Urinary bladder (tissue), 4 donors: ENCODE measurements at places on chromosomes 16 and 17. TPM values are rescaled to one million over a fixed set of nuclear protein-coding genes. Genes with fewer than 3 reads are reported as not detected.

SDK2 gene
- 5.0 TPM for total RNA-seq

MPV17L gene
- 5.8 TPM for total RNA-seq

GRCh38 chr16:84475643-84476240, 28.7 kb downstream of the MEAK7 start:
- DNase-seq, result no peak

STARD3 gene
- total RNA-seq, result 18.2 TPM

DNA sequence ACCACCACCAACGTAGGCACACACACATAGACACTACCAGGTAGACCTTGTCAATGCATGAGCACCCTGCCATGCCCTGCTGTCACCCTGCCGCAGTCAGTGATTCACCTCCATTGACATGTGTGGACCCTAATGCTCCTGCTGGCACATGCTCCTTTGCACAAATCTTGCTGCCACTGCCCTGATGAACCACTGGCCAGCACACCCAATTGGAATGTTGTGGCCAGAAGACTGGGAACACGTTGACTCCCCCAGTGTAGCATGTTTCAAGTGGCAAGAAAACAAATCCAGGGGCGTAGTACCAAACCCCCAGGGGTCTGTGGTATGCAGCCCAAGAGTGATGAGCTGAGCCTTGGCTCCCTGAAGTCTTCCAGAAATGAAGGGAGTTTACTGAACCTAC, 486.4 kb upstream of the KIF2B start:
- DNase-seq, result no peak

PPM1E gene
- 1.3 TPM for total RNA-seq

GRCh38 chr17:83052241-83052564, 27.2 kb upstream of the METRNL start:
- no peak for DNase-seq

NPIPB9 gene
- total RNA-seq, result 9.3 TPM

DNA sequence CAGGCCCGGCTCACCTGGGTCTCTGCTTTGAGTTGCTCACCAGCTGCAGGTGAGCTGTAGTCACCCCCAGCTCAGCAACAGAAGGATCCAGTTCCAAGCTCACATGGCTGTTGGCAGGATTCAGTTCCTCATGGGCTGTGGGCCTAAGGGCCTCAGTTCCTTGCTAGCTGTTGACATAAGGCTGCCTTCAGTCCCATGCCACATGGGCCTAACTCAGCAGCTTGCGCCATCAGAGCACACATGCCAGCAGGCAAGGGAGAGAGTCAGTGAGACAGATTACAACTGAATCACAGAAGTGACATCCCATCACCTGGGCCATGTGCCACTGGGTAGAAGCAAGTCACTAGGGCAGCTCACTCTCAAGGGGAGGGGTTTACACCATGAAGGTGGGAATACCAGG, 24.7 kb downstream of the PSMD7 start:
- no peak for DNase-seq

DNA sequence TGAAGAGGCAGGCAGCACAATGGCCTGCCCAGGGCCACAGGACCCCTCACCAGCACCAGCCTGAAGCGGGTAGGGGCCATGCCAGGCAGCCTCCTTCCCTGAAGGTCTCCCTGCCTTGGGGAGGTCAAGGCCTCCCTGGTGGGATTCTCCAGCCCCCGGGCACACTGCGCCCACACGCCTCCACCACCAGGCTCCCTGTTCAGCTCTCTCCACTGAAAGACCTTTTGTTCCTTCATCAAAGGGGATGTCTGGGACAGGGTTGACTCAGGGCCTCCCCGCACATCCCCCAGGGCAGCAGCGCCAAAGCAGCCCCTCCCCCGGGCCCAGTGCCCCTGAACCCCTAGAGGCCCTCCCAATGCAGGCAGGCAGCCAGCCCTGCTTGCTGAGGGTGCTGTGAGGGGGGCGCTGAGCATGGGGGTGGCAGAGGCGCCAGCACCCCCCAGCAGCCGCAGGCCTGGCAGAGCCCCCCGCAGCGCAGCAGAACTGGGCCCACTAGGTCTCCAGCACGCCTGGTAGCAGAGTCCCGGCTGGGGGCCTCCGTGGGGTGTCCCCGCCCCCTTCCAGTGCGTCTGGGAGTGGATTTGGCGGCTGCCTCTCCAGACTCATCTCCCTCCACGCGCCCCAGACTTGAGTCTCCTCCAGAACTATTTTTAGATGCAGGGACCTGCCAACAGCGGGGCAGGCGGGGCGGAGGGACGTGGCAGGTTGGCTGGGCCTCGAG, 13.1 kb downstream of the BCAR1 start:
- peak; percentile 70 for DNase-seq

- no peak for DNase-seq
Measured at GRCh38 chr17:44967026-44967906, 837 bp downstream of the C1QL1 start.

UMOD gene
- not detected for total RNA-seq

DNA sequence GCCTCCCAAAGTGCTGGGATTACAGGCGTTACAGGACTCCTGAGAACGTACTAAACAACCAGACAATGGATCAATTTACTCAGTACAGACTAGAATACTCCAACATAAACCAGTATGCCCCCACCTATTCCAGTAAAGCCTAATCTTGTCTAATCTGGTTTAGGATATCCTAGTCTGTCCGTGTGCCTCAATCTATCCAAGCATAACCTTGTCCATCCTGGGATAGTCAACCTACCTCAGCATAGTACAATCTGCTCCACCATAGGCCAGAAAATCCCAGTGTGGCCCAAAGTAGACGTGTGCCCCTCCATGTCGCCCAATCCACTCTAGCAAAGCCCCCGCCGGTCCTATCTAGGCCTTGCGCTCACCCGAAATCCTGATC, 625 bp downstream of the DVL2 start:
- DNase-seq, result no peak

DNA sequence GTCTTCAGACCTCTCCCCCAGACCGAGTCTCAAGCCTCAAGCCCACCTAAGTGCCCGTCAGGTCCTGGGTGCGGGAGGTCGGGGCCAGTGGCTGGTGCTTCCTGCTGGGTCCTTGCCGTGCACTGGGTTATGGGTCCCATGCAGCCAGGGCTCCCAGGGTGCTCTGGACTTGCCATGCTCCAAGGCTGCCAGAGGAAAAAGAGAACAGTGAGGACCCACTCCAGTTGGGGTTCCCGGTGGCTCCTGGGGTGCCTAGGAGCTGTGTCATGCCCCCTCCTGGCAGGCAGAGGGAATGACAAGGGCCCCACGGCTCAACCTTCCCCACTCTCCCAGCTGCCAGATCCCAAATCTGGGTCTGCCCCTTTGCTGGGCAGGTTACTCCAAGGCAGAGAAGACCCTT, 3.8 kb downstream of the SNX20 start:
- DNase-seq, result no peak

TBC1D3K gene
- not detected for total RNA-seq

DNA sequence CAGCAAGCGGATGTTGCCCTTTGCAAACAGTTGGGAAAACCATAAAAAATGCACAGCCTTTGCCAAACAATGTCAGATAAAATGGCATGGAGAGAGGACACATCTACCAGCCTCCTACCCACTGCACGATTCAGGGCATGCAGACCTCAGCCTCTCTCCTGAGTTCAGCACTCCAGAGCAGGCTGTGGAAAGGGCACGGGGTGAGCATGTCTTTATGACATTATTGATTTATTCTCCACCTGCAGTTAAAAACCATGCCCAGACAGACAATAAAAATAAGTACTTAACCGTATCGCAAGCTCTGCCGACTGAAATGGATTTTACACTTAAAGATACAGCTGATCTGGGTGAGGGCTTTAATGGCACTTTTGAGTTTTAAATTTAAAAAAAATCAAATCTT, 127.1 kb downstream of the MAF start:
- DNase-seq, result no peak

DNA sequence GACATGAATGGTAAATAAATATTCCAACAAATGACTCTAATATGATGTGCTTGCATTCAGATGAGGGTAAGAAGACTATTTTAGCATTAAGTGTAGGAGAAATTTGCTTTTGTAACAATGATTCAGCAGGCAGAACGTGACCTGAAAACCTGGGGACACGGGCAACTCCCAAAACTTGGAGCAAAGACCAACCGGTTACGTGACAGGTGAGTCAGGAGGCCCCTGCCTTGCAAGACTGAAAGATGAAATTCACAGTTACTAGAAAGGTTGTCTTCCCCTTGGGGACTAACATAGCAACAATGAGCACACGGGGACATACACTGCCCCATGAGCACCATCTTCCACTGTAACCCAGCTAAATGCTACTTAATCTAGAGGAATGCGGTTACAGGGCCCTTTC, 33.5 kb upstream of the ERN1 start:
- DNase-seq, result no peak

- DNase-seq, result no peak
Measured at GRCh38 chr17:50710025-50710424, 2.3 kb upstream of the ANKRD40 start.

GRCh38 chr16:84611041-84611440, 6.8 kb downstream of the COTL1 start:
- DNase-seq, result no peak

ENPP7 gene
- not detected for total RNA-seq

DNA sequence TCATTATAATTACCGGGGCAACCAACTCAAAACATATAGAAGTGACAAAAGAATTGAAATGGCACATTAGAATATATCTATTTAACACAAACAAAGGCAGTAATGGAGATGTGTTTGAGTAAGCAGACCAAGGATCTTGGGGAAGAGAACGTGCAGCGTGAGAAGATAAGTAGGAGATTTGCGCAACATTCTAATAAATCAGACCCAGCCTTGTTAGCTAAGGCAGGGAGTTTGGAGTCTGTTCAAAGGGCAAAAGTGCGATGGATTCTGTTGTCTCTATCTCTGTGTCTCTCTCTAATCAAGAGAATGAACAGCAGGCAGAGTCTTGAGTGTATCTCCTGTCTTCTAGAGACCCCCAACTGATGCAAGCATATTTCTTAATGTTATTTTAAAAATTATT, 55.0 kb upstream of the FA2H start:
- no peak for DNase-seq

RNU2-1 gene
- not detected for total RNA-seq

CFAP97D1 gene
- total RNA-seq, result not detected

DNA sequence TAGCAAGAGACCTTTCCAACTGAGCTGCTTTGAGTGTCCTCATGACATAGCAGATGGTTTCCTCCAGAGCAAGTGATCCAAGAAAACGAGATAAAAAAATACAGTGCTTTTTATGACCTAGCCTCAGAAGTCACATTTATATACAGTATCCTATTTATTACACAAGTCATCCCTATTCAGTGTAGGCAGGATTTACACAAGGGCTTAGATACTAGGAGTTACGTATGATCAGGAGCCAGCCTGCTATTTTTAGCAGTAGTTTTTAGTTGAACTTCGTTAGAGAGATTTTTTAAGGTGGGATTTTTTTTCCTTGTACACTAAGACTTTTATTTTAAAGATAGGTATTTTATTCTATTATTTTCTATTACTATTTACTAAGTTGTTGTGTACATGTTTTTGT, 58.4 kb downstream of the PHKB start:
- DNase-seq, result no peak

GRCh38 chr16:69123910-69124309, 8.5 kb downstream of the CHTF8 start:
- peak; percentile 29 for DNase-seq

GRCh38 chr17:8421571-8421970, 14.1 kb upstream of the NDEL1 start:
- DNase-seq, result no peak

- no peak for DNase-seq
Measured at GRCh38 chr16:85612191-85612800, 826 bp upstream of the GSE1 start.

GRCh38 chr16:7408700-7409365, 76.2 kb downstream of the RBFOX1 start:
- no peak for DNase-seq

C17orf50 gene
- not detected for total RNA-seq

DNA sequence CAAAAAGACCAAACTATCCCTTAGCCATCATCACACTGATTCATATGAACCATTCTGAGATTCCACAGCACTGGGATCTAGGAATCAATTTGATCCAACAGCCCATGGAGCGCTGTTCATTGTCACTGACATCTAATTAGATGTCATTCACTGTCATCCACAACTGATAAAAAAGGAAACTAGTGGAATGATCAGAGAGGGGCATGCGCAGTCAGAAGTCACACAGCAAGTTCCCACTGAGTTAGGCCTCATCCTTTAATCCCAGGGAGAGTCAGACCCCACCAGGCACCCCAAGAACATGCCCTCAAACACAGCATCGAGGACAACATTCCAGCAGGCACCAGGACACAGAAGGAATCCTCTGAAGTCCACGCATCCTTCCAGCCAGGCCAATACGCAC, 88.5 kb downstream of the ZNF423 start:
- no peak for DNase-seq

HSD11B2 gene
- total RNA-seq, result 6.9 TPM

- no peak for DNase-seq
Measured at GRCh38 chr17:39236450-39236927, 10.7 kb upstream of the STAC2 start.

DNA sequence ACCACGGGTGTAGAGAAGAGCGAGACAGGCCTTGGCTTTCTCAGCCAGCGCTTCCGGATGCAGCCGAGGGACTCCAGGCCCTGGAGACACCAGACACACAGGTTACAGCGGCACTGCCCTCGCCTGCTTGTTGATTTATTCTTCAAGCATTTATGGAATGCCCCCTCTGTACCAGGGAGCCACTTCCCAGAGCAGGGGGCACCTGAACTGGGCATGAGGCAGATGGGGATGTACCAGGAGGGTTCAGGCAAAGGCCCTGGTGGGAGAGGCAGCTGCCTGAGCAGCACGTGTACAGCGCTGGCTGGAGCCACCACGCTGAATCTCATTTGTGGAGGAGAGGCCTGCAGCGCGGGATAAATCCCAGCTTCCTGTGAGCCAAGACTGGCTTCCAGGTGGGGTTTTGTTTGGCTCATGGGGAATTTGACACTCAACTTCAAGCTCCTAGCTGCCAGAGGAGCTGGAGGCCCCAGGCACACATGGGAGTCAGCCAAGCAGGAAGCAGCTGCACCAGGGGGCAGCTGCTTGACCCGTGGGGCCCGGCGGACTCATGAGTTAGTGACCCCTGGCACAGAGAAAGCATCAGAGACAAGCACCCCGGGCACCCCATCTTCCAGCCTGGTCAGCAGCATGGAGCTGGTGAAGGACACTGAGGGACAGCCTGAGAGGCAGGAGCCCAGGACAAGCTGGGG, 59.7 kb downstream of the IL21R start:
- no peak for DNase-seq

HOXB2 gene
- total RNA-seq, result 3.1 TPM

CRHR1 gene
- 0.26 TPM for total RNA-seq

GRCh38 chr17:49583226-49583625, 7.6 kb downstream of the NXPH3 start:
- no peak for DNase-seq

KRT222 gene
- 1.1 TPM for total RNA-seq

DNA sequence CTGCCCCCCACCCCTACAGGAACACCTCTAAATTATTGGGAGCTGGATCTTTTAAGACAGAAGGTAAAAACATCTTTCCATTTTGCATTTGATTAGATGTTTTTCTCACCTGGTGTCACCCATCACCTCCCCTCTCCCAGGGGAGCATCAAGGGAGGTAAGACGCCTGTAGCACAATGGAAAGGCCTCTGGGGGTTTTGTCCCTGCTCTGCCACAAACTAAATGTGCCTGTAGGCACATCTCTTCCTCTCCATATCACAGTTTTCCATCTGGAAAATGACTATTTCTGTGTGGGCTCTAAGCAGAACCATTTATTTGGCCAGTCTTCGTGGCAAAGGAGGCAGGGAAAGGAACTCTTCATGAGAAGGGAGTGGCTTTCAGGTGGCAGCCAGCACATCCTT, 76.6 kb downstream of the GNAO1 start:
- no peak for DNase-seq

- DNase-seq, result no peak
Measured at GRCh38 chr17:68035131-68035522, 408 bp upstream of the KPNA2 start.
